ENCODE measurements at places on chromosomes 5 and 9.

GRCh38 chr9:33300546-33300945, 10.2 kb downstream of the NFX1 start:
- DNase-seq, result no peak

- peak; percentile 59 for DNase-seq
Observed at GRCh38 chr9:106862821-106863720, at the start of gene ZNF462. TSS of gene ZNF462 (plus strand) at chr9:106863166. CDS start at chr9:106923384, 60,218 bp downstream.

GRCh38 chr5:35990941-35991611, at the start of gene UGT3A1:
TSS of gene UGT3A1 (minus strand) at chr5:35991390. CDS start at chr5:35991240, 150 bp downstream.
- DNase-seq, result no peak

GRCh38 chr5:62192958-62193357, 113.0 kb upstream of the KIF2A start:
- no peak for DNase-seq

DNA sequence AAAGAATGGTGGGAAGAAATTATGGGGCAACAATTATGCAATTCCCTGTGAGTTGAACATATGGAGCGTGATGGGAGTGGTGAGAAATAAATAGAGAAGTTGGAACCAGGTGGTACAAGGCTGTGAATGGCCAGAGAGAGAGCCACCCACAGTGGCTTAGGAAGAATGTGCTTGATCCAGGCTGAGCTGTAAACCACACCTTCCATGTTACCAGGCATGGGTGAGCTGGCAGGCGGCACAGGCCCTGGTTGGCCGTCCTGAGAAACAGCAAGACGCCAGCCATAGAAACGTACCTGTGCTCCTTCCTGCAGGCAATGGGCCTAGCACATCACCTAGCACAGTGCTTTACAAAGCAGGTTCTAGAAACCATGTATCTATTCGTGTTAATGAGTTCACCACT, 74.3 kb downstream of the EPB41L4B start:
- no peak for DNase-seq

GRCh38 chr9:111944241-111944866, 47.7 kb downstream of the UGCG start:
- DNase-seq, result no peak

GRCh38 chr5:72644296-72644695, 137.1 kb upstream of the ZNF366 start:
- no peak for DNase-seq

GRCh38 chr5:135587721-135588663, 9.2 kb upstream of the CXCL14 start:
- no peak for DNase-seq

DNA sequence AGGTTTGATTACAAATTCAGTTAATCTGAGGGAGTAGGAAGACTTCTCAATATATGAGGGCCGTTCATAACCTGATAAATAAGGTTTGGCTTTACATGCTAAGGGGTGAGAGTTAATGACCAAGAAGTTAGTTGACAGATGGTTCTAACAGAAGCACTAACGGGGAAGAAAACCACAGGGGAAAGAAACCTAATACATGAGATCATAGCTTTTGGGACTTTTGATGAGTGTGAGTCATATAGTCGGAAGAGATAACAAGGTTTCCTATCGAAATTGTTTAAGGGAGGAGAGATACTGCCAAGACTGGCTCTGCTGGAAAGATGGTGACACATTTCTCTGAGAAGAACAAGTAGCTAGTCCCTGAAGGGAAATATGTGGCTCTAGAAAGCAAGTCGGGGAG, 140.1 kb downstream of the COX7C start:
- DNase-seq, result no peak

GRCh38 chr9:69801989-69802388, 18.6 kb upstream of the CFAP95 start:
- no peak for DNase-seq

GRCh38 chr9:95729046-95729445, 146.4 kb upstream of the ERCC6L2 start:
- DNase-seq, result no peak

DNA sequence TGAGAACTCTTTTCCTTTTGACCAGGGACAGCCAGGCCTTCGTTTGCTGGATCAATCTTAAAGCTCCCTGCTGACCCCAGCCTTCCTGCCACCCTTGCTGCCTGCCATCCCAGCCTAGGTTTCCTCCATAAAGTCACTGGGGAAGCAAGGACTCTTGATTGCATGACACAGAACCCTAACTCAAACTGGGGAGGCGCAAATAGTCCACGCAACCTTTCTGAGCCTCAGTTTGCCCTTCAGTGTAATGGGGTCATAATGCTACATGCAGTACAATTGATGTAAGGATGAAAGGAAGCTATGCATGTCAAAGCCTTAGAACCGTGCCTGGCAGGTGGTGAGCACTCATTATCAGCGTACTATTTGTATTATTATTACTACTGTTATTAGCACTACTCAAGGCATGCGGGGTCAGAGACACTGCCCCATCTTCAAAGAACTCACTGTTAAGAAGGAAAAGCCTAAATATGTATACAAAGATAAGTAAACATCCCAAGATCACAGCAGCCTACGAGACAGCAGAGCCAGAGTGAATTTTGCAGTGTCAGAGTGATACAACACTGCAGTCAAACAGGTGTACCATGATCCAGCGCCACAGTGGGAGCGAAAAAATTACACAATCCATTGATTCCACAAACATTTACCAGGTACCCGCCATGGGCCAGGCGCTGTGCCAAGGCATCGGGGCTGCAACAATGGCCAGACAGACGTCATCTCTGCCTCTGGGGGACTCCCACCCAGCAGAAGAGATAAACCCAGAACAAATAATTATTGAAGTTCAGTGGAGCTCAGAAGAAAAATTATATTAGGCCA, 16.9 kb upstream of the CPLX2 start:
- no peak for DNase-seq

DNA sequence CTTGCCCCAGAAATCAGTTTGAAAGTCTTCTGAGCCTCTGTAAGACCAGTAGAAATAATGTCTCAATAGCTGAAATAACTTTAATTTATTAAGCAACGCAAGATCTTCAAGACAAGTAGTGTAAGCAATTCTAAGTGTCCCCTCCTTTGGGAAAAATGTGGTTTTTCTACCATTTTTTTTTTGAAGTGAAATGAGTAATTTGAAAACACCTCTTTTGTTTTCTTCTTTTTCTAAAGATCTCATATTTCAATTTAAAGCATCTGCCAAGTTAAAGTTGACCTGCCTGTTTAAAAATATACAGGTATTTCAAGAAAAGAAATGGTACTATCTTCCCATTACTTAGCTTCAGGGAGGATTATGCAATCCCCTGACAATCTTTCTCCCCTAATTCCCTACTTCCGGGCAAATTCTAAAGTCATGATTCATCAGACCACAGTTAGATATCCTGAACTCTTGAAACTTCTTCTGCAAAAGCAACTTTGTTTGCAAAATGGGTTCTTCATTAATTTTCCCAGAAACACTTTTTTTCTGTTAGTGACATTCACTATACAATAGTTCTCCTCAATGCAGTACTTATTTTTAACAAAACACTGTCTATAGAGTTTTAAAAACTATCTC, 7.8 kb upstream of the ANXA1 start:
- DNase-seq, result peak; percentile 77

- DNase-seq, result peak; percentile 2
Observed at GRCh38 chr9:121650217-121651007, 1.0 kb upstream of the DAB2IP start.

GRCh38 chr9:36789886-36790285, 217.2 kb downstream of the MELK start:
- no peak for DNase-seq

GRCh38 chr9:92717201-92718085, 47.2 kb downstream of the BICD2 start:
- no peak for DNase-seq

DNA sequence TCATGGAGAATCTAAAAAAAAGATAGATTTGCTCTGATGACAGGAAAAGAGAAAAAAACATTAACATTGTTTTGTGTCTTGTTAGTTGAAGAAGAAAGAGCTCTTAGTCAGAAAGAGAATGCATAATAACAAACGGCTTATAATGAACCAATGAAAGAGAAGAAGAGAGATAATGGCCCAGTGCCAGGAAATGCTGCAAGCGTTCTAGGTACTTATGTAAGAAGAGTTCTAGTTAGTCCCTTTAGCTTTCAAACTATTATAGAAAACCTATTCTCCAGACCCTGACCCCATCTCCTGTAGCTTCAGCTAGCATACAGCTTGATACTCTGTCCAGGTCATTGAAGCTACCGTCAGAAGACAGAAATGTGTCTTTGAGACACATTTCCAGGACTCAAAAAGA, 70.2 kb downstream of the FBXL17 start:
- DNase-seq, result no peak

- DNase-seq, result no peak
Observed at GRCh38 chr5:141477044-141477575, 1.3 kb downstream of the PCDHGC3 start.

DNA sequence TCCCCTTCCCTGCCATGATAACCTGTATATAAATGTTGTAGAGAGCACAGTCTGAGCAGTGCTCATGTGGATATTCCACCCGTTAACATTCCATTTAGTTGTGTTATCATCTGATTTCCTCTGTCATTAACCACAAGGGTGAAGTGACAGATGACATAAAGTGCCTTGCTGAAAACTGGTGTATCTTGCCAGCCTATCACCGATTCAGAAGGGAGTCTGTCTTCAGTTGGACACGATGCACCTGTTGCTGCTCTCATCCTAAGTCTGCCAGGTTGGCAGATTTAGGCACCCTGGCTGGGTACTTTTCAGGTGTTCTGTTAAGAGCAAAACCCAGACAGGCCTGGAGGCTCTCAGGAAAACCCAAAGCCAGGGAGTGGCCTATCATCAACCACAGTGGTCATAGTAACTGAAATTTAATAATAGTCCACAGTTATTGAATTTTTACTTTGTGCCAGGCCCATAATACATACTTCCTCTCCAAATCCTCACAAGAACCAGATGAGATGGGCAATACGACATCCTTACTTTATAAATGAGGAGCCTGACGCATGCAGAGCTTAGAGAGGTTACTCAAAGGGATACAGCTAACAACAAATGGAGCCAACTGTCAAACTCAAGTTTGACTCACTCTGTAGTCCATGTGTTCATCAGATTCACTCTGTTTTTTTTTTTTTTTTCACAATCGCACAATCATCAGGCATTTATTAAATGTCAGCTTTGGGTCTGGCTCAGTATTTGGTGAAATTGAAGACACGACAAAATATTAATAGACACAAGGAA, 100.7 kb upstream of the SPRY4 start:
- no peak for DNase-seq

DNA sequence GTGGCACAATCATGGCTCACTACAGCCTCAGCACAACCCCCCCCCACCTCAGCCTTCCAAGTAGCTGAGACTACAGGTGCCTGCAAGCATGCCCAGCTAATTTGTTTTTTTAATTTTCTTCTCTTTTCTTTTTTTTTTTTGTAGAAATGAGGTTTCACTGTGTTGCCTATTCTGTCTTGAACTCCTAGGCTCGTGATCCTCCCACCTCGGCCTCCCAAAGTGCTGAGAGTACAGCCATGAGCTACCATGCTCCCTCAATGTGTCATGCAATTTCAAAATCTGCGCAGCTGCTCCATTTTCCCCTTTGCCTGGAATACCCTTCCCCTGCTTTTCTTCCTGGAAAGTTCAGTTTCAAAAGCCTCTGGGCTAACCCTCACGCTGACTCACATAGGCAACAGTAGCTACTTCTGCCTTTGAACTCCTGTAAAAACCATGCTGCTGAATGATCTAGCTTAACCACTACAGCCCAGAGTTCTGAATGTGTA, 71.0 kb upstream of the IL7R start:
- DNase-seq, result no peak

DNA sequence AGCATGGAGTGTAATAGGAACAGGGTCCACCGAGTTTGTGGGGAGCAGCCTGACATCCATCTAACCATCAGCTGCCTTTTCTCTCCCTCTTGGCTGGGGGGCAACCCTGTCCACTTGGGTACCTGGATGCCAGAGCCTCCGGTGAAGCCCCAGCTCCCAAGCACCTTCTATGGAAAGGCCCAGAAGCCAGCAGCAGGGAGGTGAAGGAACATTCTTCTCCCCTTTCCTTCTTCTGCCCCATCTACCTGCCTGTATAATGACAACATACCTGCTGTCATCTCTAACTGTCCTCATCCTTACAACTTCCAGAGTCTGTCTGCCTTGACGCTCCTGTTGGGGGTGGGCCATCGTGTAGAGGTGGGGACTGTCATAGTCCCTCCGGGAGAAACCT, 33.1 kb downstream of the THBS4 start:
- no peak for DNase-seq

GRCh38 chr5:146785065-146785464, 93.5 kb downstream of the PPP2R2B start:
- no peak for DNase-seq

- DNase-seq, result no peak
Observed at GRCh38 chr9:8206720-8207119, 407.1 kb upstream of the DMAC1 start.

GRCh38 chr5:124739634-124740025, 6.8 kb downstream of the ZNF608 start:
- no peak for DNase-seq

DNA sequence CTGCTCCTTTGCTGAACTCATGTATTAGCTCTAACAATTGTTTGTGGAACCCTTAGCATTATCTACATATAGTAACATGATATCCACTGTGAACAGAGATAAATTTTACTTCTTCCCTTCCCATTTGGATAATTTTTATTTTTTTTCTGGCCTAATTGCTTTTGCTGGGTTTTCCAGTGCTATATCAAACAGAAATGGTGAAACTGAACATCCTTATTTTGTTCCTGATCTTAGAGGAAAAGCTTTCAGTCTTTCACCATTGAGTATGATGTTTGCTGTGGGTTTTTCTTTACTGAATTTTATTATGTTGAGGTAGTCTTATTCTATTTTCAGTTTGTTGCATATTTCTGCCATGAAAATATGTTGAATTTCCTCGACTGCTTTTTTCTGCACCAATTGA, 44.8 kb upstream of the STARD4 start:
- no peak for DNase-seq

GRCh38 chr9:117101008-117101407, 313.8 kb downstream of the ASTN2 start:
- DNase-seq, result no peak

DNA sequence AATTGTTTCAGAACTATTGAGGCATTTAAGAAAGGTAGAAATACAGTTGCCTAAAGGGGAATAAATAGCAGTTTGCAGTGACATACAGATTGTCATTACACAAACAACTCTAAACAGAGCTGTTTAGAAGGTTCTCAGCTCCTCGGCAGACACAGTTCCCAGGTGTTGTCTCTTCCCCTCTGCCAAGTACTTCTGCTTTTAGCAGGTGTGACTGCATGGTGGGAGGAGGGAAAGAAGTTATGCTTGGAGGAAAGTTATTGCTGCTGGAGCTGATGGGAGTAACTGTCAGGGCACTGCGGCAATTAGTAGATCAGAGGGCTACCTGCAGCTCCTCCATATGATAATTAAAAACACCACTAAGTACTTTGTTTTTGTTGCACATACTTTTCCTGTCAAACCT, 14.5 kb downstream of the EDIL3 start:
- DNase-seq, result no peak

- DNase-seq, result no peak
Observed at GRCh38 chr9:72773570-72773969, 179.3 kb downstream of the ALDH1A1 start.

GRCh38 chr9:84613431-84613830, 56.1 kb upstream of the NTRK2 start:
- no peak for DNase-seq
